Osteocyte (in vitro differentiated cells): ENCODE measurements at places on chromosomes 3 and 15. TPM values are rescaled to one million over a fixed set of nuclear protein-coding genes. Genes with fewer than 3 reads are reported as not detected.
A peak's percentile ranks its signal among the peaks of the same experiment; 100 is the strongest.

- no peak overlapping the region for H3K27ac ChIP-seq
- H3K4me1 ChIP-seq, result no peaks in the 10 kb centered on the region
- H3K4me3 ChIP-seq, result no peak overlapping the region
- H3K27me3 ChIP-seq, result no peaks in the 10 kb centered on the region
Measured at GRCh38 chr3:195312714-195313113, 41.8 kb upstream of the XXYLT1 start.

GRCh38 chr3:107894998-107895397 lies 195.8 kb downstream of the CD47 start:
- H3K36me3 ChIP-seq, result no peaks in the 10 kb centered on the region
- no peak overlapping the region for H3K27ac ChIP-seq
- no peak for DNase-seq
- H3K4me1 ChIP-seq, result peaks cover 9% of the 10 kb centered on the region
- peaks cover 7% of the 10 kb centered on the region for H3K27me3 ChIP-seq
- H3K4me3 ChIP-seq, result no peak overlapping the region

DNA sequence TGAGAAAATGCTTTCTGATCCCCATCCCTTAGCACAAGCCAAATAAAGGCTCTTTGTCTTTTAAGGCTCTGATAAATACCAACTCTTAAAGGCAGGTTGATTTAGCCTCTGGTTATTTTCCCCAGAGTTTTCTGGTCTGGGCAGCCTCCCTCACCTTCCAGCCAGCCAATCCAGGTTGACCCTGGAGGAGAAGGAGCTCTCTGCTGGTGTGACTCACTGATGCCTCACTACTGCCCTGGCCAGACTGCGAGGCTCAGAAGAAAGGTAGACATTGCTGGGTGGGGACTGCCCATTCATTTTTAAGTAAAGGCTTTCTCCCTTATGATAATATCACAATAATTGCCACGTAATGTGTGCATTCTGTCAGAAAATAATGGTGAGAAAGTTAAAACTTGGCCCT lies 37.1 kb downstream of the SLCO3A1 start:
- no peaks in the 10 kb centered on the region for H3K4me1 ChIP-seq
- no peaks in the 10 kb centered on the region for H3K36me3 ChIP-seq
- no peak for DNase-seq
- no peak overlapping the region for H3K4me3 ChIP-seq
- no peaks in the 10 kb centered on the region for H3K27me3 ChIP-seq

DNA sequence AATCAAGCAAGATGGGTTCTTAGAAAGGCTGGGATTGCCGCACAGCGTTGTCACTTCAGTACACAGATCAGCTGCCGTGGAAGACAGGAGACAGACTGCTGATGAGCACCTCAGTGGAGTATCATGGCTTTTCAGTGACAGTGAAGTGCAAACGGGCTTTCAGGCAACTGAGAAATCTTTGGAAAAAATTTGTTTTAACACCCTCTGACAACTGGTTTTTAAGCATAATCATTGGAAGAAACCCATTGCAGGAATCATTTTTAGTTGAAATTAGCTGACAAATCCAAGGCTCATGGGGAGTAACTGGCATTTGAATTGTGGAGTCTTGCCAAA lies 418.8 kb downstream of the OTOL1 start:
- H3K36me3 ChIP-seq, result peaks cover 4% of the 10 kb centered on the region
- DNase-seq, result no peak
- peaks cover 25% of the 10 kb centered on the region for H3K4me1 ChIP-seq
- H3K4me3 ChIP-seq, result no peak overlapping the region
- H3K27ac ChIP-seq, result no peak overlapping the region

DNA sequence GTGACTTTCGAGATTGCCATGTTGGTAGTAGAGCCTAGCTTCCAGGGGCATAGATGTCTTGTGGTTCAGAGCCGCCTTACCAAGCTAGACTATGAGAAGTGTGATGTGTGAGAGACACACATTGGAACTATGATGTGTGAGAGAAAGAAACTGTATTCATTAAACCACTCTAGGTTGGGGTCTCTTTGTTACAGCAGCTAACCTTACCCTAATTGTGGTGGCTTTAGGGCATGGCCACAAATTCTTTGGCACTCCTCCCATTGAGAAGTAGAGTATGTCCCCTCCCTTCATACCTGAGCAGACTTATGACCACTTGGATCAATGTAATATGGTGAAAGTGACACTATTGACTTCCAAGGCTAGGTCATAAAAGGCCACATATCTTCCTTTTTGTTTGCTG lies 35.3 kb upstream of the CDV3 start:
- H3K4me1 ChIP-seq, result peaks cover 15% of the 10 kb centered on the region
- H3K4me3 ChIP-seq, result no peak overlapping the region
- DNase-seq, result no peak
- no peak overlapping the region for H3K27ac ChIP-seq
- no peaks in the 10 kb centered on the region for H3K27me3 ChIP-seq
- H3K36me3 ChIP-seq, result no peaks in the 10 kb centered on the region

DNA sequence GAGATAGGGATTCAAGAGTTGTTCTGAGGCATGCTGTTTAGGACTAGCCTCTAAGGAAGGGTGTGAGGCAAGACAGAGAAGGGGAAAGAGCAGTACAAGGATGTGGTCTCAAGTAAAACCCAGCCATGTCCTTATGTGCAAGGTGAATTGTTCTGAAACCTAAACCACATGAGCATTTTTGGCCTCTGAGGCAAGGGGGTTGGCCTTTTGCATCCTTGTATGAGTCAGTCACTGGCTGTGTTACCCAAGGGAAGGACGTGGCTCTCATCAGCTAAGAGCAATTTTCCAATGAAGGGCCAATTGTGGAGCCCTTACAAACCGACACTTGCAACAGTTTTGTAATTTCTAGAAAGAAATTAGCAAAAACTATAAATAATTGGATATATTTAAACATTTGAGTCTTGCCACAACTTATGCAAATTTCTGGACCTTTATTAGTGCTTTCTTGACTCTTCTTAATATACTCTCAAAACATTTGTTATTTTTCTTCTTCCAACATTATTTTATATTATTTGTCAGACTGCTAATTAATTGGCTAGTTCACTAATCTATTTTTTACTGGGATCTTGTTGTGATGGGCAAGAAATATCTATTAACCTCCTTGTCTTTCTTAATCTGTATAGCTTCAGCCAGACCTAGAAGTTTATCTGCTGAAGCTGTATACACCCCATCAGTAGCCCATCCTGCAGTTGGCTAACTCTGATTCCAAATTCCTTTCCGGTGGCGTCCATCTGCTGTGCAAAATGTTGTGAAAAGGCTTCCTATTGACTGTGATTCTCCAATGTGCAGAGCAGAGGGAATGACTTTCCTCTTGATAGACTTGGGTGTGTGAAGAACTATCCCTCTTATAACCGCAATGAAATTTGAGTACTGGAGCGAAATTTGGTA lies 97.7 kb upstream of the P2RY1 start:
- H3K4me3 ChIP-seq, result no peak overlapping the region
- no peak for DNase-seq
- peaks cover 3% of the 10 kb centered on the region for H3K4me1 ChIP-seq
- no peaks in the 10 kb centered on the region for H3K36me3 ChIP-seq
- H3K27ac ChIP-seq, result no peak overlapping the region
- peaks cover 17% of the 10 kb centered on the region for H3K27me3 ChIP-seq

- DNase-seq, result no peak
- H3K36me3 ChIP-seq, result no peaks in the 10 kb centered on the region
- H3K27me3 ChIP-seq, result no peaks in the 10 kb centered on the region
- no peak overlapping the region for H3K27ac ChIP-seq
Measured at GRCh38 chr3:36434687-36435426, 54.6 kb downstream of the STAC start.

DNA sequence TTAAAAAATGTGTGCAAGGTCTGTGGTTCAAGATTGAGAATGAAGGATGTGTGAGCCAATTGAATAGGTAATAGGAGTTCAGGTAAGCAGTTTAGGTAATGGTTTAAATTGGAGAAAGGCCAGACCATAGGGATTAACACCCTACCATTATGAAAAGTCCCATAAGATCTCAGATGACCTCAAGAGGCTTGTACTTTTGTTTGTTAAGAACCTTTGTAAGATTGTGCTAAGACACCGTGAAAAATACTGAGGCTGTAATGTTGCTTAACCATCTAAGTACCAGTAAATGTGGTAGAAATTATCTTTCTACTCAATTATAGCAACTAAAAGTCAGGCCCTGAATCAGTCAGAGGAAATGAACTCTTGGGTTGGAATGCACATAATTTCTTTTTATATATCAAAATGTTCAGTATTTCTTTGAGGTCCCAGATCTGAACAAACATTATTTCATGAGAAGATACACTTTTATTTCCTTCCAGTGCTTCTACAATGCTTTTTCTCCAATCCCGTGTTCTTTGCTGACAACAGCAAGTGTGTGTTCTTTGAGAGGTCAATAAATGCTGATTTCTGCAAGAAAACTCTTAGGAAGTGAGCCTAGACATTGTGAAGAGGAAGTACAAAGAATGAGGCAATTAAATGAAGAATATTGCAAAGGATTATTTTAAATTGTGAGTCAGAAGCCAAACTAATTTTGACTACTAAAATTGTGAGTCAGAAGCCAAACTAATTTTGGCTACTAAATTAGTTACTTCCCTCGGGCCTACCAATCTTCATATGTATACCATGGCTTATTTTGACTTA lies 66.4 kb downstream of the TCF12 start:
- H3K36me3 ChIP-seq, result no peaks in the 10 kb centered on the region
- H3K4me1 ChIP-seq, result peaks cover 41% of the 10 kb centered on the region
- no peak for DNase-seq
- no peak overlapping the region for H3K4me3 ChIP-seq
- no peaks in the 10 kb centered on the region for H3K27me3 ChIP-seq
- H3K27ac ChIP-seq, result peak overlapping the region; percentile 75

DNA sequence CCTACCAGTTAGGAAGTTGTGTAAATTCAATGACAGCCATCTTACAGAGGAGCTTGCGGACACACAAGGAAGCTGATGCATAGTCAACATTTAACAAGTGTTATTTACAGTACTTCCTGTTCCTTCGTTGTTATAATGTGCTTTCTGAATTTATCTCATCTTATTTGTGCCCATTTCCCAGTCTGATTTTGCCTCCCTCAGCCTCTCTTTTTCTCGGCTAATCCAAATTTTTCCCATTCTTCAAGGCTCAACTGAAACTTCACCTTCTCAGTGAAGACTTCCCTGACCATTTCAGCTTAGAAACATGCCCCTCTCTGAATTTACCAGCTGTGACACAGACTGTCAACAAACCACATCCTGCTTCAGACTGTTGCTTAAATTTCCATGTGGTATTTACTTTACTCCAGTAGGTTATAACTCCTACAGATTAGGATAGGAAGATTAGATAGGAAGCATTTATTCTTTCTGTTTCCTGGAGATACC lies 55.7 kb upstream of the CP start:
- H3K27me3 ChIP-seq, result no peaks in the 10 kb centered on the region
- H3K4me1 ChIP-seq, result peaks cover 64% of the 10 kb centered on the region
- no peak for DNase-seq
- no peak overlapping the region for H3K4me3 ChIP-seq

DNA sequence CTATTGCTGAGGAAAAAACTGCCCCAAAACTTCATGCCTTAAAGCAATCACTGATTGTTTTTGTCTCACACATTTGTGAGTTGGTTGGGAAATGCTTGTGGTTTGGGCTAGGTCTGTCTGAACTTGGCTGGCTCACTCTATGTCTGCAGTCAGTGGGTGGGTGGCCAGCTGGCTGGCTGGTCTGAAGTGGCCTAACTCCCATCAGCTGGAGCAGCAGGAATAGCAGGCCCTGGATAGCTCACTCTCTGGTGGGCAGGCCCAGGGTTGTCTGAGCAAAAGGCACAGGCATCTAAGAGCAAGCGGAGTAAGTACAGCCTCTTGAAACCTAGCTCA lies 37.7 kb upstream of the PRR20G start:
- H3K4me3 ChIP-seq, result no peak overlapping the region
- H3K36me3 ChIP-seq, result no peaks in the 10 kb centered on the region
- H3K4me1 ChIP-seq, result no peaks in the 10 kb centered on the region
- DNase-seq, result no peak
- H3K27me3 ChIP-seq, result peaks cover 3% of the 10 kb centered on the region

GRCh38 chr3:60898321-60898720 lies 352.9 kb downstream of the FHIT start:
- no peaks in the 10 kb centered on the region for H3K36me3 ChIP-seq
- H3K4me1 ChIP-seq, result no peaks in the 10 kb centered on the region
- no peak for DNase-seq
- H3K4me3 ChIP-seq, result no peak overlapping the region

- peaks cover 2% of the 10 kb centered on the region for H3K27me3 ChIP-seq
- peaks cover 3% of the 10 kb centered on the region for H3K36me3 ChIP-seq
- H3K4me3 ChIP-seq, result no peak overlapping the region
- H3K4me1 ChIP-seq, result peaks cover 13% of the 10 kb centered on the region
Measured at GRCh38 chr15:81740416-81740815, 305.4 kb downstream of the MEX3B start.

DNA sequence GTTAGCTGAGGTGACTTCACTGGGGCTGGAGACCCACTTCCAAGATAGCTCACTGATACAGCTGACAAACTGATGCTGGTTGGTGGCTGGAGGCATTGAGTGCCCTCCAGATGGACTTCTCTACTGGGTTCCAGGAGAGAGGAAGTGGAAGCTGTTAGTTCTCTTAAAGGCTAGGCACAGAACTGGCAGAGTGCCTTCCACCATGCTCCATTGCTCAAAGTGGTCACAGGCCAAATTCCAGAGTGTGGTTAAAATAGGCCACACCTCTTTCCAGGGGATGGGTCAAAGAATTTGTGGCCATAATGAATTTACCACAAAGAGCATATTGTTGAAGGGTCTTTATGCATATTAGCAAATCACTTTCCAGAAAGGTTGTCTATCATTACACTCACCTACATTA lies 74.2 kb downstream of the NMD3 start:
- no peaks in the 10 kb centered on the region for H3K36me3 ChIP-seq
- H3K4me3 ChIP-seq, result no peak overlapping the region
- H3K27me3 ChIP-seq, result no peaks in the 10 kb centered on the region
- H3K27ac ChIP-seq, result no peak overlapping the region

Gene FAM107A
- not detected in 2 replicates for total RNA-seq

Gene CPA3
- total RNA-seq, result not detected in 2 replicates

Gene CCDC54
- not detected in 2 replicates for total RNA-seq

Gene PDCD10
- 34.9 and 38.4 TPM in 2 replicates for total RNA-seq

Gene GPR149
- not detected in 2 replicates for total RNA-seq

Gene ALPK3
- total RNA-seq, result 0.27 and 0.37 TPM in 2 replicates
